Stimulated activated CD8-positive, alpha-beta memory T cell treated with anti-CD3 and anti-CD28 coated beads, Interleukin-4, amount 100 ng/mL, for 1 hour (primary cell): ENCODE measurements at places on chromosomes 2 and 18.

- DNase-seq: no peak
Measured at GRCh38 chr2:79139423-79139822, 19.1 kb downstream of the REG1A start.

DNA sequence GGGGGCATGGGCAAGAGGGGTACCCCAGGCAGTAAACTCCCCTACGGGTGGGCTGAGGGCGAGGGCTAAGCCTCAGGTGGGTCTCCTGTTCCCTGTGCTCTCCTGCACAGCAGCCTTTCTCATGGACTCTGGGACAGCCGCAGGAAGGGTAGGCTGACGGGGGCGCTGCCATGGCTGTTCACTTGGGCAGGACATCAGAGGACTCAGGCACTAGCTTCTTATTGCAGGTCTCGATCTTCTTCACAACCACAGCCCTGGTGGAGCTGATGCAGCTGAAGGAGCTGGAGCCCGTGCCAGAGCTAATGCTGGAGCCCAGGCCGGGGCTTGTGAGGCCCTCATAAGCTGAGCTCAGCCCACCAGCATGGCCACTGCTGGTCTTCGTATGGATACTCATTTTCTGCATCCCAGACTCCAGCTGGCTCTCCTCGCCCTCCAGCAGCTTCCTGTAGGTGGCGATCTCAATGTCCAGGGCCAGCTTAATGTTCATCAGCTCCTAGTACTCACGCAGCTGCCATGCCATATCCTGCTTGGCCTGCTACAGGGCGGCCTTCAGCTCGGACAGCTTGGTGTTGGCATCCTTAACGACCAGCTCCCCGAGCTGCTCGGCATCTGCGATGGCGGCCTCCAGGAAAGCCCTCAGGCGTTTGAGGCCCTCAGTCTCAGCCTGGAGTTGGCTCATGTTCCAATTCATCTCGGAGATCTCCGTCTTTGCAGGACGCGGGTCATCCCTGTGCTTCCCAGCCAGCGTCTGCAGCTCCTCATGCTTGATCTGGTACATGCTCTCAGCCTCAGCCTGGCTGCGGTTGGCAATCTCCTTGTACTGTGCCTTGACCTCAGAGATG, 359.8 kb upstream of the SETBP1 start:
- DNase-seq: no peak

DNA sequence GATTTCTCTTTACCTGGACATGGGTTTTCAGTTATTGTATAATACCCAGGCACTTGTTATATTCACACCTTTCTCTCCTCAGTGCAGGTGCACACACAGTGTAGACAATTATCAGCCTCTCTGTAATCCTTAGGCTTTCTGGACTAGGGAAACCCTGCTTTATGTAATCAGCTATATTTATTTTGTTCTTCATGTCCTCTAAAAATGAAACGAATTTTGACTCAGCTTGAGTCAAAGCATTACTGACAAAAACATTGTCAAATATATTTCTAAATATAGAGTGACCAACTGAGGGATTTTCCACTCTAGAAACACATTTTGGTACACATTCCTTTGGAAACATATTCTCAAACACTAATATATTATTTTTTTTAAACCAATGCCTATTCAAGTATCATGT, 144.8 kb upstream of the GULP1 start:
- DNase-seq: no peak

DNA sequence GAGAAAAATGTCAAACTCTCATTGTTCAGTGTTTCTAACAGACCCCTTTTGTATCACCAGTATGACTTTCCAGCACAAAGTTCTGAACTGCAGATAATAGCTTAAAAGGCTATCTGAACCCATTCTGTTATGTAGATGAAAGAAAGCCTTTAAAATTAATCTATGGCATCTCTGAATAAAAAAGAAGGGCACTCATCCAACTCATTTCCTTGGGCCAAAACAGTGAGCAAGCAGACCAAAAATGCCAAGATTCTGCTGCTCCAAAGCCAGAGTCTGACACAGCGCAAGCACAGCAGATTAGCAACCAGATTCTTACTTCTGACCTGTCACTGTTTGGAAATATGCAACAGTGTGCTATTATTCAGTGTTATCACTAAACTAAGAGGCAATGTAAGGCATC, 22.6 kb upstream of the ITGA6 start:
- no peak for DNase-seq

DNA sequence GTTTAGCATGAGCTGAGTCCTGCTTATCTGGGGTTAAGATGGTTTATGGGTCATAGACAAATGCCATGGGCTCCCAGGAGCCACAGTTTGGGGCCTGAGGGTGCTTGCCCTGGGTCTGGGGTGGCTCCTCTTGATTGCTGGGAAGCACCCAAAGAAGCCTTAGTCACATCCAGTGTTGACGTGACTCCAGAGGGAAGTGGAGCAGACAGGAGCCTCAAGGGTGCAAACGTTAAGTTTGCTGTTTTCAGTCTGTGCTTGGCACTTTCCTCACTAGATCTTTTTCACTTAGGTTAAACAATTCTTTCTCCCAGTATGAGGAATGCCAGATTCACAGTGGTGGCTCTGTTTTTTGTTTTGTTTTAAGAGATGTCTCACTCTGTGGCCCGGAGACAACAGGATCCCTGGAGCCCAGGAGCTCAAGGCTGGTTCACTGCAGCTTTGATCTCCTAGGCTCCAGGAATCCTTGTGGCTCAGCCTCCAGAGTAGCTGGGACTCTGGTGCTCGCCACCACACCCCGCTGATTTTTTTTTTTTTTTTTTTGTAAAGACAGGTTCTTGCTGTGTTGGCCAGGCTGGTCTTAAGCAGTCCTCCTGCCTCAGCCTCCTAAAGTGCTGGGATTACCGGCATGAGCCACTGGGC, 251.3 kb downstream of the FAM210A start:
- no peak for DNase-seq

DNA sequence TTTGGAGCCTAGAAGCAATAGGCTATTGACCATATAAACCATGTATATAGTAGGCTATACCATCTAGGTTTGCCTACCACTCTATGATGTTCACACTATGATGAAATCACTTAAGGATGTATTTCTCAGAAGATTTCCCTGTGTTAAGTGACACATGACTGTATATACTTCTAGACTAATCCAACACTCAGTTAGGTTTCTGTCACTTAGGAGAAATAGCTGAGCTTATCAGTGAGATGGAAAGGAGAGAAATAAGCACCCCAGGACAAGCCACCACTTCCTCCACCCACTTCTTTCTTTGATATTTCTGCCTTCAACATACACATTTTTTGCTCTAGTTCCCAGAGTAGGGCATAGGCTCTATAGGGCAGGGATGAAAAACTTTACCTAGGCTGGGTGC, 7.8 kb downstream of the PECR start:
- no peak for DNase-seq

GRCh38 chr2:138922973-138923563, 142.9 kb upstream of the NXPH2 start:
- no peak for DNase-seq

DNA sequence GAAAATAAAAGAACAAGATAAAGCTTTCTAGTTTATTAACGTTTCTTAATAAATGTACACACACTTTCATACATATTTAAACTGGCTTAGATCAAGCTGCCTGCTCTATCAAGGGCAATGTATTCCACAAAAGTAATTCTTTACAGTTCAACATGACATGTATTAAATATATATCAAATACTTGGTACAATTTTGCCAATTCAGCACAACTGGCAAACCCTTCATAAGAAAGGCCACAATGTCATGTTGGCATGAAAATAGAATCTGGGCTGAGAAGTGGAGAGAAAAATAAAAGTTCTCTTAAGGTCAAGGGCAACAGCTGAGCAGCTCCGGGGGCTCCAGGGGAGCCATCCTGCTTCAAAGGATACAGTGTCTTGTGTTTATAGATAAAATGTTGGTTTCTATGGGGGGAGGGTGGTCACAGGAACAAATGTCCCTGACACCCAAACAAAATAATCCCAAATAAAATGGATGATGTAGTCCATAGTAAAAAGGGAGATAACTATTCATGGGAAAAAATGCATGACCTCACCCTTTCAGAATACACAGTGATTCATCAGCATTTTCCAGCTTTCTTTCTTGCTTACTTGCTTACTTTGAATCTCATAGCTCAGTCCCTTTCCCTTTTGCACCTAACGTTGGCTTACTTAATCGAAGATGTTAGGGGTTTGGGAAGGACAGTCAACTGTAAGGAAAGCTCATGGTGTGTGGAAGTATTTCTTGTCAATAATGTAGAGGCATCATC, 494.9 kb downstream of the NYAP2 start:
- DNase-seq: no peak

- DNase-seq: no peak
Measured at GRCh38 chr2:184598316-184599053, at the start of gene ZNF804A. ZNF804A (plus strand) TSS chr2:184598529; CDS start chr2:184598960, 431 bp downstream.

GRCh38 chr2:223542501-223542900, 59.7 kb downstream of the SCG2 start:
- DNase-seq: no peak

- DNase-seq: no peak
Measured at GRCh38 chr2:226117510-226118065, 682.0 kb downstream of the IRS1 start.

- no peak for DNase-seq
Measured at GRCh38 chr18:79275461-79275860, 120.3 kb upstream of the NFATC1 start.

GRCh38 chr2:178756843-178757242, 50.4 kb downstream of the TTN start:
- no peak for DNase-seq

- no peak for DNase-seq
Measured at GRCh38 chr2:8472545-8473323, 209.1 kb upstream of the ID2 start.

DNA sequence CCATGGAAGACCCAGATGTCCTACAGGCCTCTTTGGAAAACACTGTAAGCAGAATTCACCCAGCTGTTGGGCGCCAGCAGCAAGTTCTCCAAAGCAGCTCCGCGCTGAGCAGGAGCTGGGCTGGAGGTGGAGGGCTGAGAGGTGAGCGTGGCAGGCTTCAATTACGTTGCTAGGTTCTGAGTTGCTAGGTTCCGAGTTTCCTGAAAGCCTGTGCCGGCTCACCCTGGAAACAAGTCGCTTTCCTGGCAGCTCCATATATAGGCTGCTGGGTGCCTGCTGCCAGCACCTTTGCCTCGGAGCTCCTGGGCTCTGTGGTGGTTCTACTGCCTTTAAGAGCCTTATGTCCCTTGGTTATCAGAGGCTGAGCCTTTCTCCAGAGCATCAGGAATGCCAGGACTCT, 14.4 kb upstream of the EGR4 start:
- DNase-seq: no peak

GRCh38 chr2:199663157-199663556, 187.8 kb downstream of the FTCDNL1 start:
- no peak for DNase-seq

DNA sequence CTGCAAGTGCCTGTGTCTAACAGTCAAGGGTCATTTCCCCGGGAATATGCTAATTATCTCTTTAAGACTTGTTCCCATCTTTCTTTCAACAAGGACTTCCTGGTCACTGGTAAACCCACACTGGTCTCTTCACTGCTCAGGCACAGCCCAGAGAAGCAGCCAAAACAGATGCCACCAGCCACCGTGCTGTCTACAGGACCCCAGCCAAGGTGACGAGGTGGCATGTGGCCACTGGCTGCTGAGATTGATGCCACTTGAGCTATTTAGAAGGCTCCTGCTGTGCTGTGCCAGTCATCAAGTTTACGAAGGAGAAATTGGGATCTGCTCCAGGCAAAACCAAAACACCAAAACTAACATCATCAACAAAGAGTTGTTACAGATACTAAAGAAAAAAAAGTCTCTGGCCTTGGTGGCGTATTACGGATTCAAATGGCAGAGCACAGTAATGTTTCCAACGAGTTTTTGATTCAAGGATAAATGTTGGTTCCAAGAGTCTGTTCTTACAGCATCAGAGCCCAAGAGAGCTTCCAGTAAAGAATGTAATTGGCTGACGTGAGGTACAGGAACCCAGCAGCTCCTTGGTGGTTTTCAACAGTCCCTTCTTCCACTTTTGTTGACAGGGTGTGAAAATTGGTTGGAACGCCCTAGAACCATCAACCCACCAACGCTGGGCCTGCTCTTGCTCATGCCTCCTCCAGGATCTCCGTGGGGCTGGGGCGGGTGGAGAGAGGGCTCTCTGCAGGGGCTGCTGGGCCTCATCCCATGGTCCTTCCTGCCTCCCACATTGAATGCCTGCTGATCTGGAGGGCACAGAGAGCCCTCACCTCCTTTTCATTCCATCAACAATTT, 63.7 kb upstream of the ZCCHC2 start:
- DNase-seq: no peak

- no peak for DNase-seq
Measured at GRCh38 chr2:230322561-230323384, 4.2 kb upstream of the SP140L start.

GRCh38 chr2:106859498-106859897, 26.5 kb downstream of the ST6GAL2 start:
- DNase-seq: no peak

GRCh38 chr18:13530879-13531387, 195.4 kb downstream of the FAM210A start:
- no peak for DNase-seq

- DNase-seq: no peak
Measured at GRCh38 chr2:211564441-211564840, 974.2 kb downstream of the ERBB4 start.

DNA sequence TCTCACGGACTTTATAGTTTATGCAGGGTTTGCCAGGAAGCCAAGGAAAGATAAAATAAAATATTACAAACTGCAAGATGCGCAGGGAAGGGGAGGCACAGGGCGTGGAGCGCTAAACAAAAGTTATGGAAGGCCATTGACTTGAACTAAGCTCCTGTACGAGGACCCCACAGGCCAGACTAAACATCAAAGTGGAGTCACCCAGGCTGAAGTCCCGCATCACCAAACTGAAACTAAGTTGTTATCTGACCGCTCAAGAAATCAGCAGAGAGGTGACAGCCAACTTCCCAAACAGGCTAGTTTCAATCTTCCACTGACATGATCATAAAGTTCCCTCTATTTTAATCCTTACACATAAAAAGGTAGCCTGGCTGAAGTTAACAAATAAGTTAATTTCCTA, 90.5 kb upstream of the YWHAQ start:
- no peak for DNase-seq

- no peak for DNase-seq
Measured at GRCh38 chr2:222623756-222624309, 32.1 kb downstream of the FARSB start.

DNA sequence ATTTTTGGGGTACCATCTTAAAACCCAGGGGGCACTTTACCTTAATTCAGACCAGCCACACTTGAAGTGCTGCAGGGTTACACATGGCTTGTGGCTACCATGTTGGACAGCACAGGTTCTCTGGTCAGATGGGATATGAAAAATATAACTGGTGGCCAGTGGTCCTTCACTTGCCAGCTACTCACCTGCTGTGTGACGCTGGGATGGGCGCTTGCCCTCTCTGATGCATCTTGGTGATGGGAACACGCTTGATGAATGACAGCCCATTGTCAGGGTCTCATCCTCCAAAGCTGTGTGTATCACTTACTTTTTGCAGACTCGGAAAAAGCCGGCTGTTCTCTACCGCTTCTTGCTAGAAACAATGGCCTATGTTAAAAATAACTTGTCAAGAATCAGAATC, 22.5 kb downstream of the HJURP start:
- no peak for DNase-seq

DNA sequence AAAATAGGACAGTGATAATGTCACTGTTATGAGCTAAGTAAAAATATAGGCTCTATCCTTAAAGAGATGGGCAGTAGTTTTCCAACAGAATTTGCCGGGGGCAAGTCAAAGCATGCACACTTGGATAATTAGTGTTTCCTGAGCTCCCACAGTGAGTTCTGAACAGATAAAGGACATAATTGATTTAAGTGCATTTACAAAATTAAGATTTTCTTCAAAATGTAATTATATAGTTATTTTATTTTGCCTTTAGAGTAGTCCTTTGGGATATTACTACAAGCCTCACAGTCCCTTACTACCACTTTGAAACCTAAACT, 107.6 kb downstream of the RAPGEF4 start:
- no peak for DNase-seq

GRCh38 chr2:170715062-170715931, at the start of gene SP5:
SP5 (plus strand) TSS chr2:170715337; CDS start chr2:170715513, 176 bp downstream.
- DNase-seq: no peak
